ENCODE measurements at places on chromosomes 11 and 22.

DNA sequence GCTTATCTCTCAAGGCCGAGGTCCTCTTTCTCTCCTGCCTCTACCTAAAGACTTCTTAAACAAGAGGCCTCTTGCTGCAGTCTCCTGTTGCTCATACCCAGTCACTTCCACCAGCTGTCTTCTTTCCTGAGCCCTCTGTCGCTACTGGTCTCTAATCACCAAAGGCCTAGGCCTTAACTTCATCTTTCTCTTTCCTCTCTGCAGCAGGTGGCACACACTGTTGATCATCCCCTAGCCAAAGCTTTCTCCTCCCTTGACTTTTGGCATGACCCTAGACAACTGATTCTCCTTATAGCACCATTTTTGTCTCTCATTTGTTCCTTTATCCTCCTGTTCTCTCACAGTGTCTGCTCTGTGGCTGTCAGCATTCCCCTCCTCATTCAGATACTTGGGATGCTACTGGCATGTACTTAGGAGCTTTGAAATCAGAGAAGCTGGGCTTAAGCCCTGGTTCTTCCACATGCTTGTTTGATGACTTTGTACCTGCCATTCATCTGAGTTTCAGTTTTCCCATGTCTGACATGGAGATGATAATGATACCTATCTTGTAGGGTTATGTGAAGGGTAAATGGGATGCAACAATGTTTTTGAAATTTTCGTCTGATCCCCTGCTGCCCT, 22.4 kb downstream of the ENDOD1 start:
- no peak for DNase-seq

- no peak for DNase-seq
Measured at GRCh38 chr22:39216143-39216490, 28.7 kb downstream of the PDGFB start.

GRCh38 chr11:130721736-130722135, 194.5 kb downstream of the SNX19 start:
- peak; percentile 61 for DNase-seq

GRCh38 chr11:33476945-33477606, 219.9 kb downstream of the HIPK3 start:
- peak; percentile 50 for DNase-seq

DNA sequence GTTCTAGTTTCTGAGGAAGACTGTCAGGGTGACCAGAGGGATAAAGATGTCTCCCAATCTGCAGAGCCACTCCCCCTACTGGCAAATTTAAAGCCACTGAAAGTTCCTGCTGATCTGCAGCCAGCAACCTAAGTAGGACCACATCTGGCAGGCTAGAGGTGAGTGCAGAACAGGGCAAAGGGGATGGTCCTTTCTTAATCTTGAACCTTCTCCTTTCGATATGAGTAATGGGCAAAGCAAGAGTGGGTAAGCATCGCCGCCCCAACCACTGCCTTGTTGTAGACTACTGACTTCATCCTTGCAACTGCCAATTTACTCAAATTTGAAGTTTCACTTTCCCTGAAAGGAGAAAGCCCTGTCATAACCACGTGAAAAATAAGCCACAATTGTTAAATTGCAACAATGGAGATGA, 30.7 kb downstream of the SCUBE2 start:
- DNase-seq, result peak; percentile 15

- DNase-seq, result peak; percentile 76
Measured at GRCh38 chr22:24525416-24526037, 29.4 kb downstream of the GUCD1 start.

DNA sequence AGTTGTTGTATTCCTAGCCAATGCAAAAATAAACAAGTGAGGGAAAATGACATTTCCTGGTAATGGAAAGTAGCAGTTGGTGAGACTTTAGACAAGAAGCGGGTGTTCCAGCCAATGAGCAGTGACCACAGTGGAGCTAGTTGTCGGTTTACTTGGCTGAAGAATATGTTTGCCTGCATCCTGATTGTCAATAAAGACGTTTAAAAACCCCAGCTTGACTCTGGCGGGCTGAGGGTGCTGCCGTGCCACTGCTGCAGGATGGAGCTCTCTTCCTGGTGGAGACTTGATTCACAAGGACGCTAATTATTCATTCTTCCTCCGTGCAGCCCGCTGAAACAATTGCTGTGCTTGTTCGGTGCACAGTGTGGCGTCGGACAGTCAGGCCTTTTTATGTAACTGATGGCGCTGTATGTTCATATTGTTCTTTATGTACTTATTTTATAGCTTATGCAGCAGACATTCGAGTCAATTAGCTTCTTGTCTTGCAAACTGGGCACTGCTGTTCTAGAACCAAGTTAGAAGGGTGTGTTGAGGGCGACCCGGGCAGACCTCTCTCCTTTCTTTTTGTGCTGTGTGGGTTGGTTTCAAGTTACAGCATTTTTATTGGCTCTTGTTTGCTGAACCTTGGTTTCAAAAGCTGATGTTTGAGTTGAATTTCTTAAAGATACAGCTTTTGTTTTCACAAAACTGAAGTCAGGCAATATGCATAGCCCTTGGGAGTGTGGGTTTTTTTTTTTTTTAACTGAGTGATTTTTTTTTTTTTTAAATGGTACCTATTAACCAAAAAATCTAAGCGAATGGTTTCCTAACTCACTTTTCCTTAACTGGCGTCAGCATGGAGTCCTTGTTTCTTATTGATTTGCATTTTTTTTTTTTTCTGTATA, 153.9 kb downstream of the TEAD1 start:
- DNase-seq, result peak; percentile 84

- peak; percentile 98 for DNase-seq
Measured at GRCh38 chr11:12066056-12066798, 44.2 kb upstream of the MICAL2 start.

DNA sequence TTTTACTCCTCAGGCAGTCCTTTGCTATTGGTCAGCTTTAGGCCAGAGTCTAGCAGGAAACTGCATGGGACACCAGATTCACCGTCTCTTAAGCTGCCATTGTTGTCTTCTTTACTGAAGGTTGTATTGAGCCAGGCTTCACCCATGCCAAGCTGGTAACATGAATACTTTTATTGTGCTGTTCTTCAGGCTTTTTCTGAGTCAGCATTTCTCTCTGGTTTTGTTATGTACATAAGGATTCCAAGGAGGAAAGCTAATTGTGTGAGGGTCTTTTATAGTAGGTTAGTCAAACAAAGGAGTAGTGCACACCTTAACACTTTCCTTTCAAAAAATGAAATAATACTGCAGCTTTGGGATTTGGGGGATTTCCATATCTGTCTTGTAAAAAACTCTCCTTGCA, 252.8 kb downstream of the JRKL start:
- no peak for DNase-seq

DNA sequence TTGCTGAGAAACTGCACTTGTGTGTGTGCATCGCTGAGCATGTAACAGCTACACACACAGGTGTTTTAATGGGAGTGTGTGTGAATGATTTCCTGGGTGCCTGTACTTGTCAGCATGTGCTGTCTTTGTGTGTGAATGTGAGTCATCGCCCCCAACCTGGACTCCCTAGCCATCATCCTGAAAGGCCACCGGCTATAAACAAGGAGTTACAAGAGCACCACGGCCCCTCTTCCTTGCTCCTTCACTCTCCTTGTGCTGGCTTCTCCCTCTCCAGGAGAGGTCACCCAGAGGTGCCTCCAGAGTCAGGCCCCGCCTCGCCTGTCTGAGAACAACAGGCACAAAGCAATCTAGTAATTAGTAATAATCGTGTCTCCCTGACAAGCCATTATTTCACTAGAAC, 419.2 kb downstream of the BUD13 start:
- no peak for DNase-seq

DNA sequence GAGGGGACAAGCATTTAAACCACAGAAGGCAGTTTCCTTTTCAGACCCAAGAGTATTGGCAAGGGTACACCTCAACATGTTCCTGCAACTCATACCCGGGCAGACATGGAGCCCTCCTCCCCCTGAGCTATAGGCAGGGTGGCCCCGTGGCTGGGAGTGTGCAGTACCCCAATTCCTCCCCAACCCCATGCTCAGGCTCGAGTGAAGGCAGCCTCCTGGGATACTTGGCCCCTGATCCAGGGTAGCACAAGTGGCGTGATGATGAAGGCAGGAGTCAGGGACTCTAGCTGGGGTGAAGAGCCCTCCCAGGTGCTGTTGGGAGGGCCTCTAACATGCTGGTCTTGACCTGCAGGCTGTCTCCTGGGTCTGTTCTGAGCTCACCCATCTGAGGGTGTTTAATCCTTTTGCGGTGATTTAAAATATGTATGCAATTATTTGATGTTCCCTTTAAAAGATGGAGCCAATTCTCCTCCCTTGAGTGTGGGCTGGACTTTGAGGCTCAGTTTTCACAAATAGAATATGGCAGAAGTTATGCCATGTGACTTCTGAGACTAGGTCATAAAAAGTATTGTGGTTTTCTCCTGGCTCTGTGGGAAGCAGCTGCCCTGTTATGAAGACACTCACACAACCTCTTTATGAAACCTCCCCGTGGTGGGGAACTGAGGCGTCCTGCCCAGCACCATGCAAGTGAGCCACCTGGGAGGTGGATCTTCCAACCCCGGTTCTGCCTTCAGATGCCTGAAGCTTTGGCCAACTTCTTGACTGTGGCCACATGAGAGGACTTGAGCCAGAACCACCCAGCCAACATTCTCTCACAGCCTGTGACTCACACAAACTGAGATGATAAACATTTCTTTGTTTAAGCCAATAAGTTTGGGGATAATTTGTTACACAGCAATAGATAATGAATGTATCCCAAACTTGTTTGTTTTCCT, 54.7 kb upstream of the NECTIN1 start:
- DNase-seq, result no peak

- no peak for DNase-seq
Measured at GRCh38 chr11:26891501-26891900, 102.4 kb upstream of the FIBIN start.

- DNase-seq, result peak; percentile 81
Measured at GRCh38 chr11:33545931-33546330, 154.7 kb downstream of the C11orf91 start.

DNA sequence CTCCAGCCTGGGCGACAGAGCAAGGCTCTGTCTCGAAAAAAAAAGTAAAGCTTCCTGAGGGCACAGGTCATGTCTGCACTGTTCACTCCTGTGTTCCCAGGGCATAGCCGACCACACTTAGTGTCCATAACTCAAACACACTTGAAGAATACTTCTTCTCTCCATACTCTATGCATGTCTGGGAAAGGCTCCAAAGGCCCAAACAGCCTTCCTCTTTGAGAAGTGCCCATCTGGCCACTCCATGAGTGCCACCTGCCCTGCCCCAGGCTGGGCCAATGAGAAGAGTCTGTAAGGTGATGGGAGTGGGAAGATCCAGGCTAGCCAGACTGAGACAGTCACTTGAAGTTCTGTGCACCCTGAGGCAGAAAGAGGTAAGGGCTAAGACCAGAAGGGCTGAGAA, 24.7 kb downstream of the DGCR2 start:
- DNase-seq, result no peak

DNA sequence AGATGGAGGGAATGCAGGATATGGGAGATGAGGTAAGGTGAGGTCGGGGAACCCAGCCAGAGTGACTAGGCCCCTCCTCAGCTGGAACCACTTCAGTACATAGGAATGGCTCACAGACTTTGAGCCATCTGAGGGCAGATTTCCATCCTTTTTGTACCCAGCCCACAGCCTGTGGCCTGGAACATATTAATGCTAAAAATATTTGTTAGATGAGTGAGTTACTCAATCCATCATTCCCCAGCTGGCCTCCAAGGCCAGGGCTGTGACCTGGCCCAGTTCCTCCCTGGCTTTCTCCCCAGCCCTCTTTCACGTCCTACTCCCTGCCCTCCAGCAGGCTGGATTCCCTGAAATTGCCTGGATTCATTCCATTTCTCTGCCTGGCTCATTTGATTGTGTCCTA, 57.2 kb upstream of the PRDM11 start:
- peak; percentile 99 for DNase-seq

- peak; percentile 19 for DNase-seq
Measured at GRCh38 chr11:68584097-68584496, 100.2 kb upstream of the GAL start.

DNA sequence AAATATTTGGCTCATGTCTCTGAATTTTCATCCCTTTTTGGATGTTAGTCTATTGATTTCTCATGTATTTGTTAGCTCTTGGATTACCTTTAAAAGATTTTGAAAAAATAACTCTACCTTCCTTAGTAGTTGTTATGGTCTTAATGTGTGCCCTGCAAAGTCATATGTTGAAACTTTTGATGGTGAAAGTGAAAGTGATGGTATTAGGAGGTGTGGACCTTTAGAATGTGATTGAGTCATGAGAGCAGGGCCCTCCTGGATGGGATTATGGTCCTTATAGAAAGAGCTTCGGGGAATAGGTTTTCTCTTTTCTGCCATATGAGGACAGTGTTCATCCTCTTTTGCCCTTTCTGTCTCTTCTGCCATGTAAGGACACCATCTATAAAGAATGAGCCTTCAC, 33.6 kb upstream of the MPPED2 start:
- no peak for DNase-seq

GRCh38 chr22:38900677-38901076, 28.7 kb upstream of the CBX6 start:
- DNase-seq, result no peak

GRCh38 chr22:35457729-35458546, 58.0 kb downstream of the MCM5 start:
- peak; percentile 29 for DNase-seq

- DNase-seq, result no peak
Measured at GRCh38 chr11:65879617-65880016, at the start of gene CTSW. TSS of gene CTSW (plus strand) at chr11:65879837. CDS start at chr11:65879855, 18 bp downstream.

DNA sequence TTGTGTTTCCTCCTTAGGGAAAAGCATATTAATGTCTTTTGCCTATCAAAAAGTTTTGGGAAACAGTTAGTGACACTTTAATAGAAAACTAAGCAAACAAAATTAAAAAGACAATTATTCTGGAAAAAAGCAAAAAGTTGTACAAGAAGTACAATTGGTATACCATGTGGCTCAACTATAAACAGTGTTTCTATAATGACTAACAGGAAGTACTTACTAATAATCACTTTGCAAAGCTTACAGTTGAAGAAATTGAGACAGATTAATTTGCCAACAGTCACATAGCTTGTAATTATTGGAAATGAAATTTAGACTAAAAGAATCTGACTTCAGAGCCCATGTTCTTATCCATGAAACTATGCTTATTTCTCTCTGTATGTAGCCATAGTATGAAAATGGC, 24.7 kb downstream of the PPME1 start:
- DNase-seq, result peak; percentile 35

DNA sequence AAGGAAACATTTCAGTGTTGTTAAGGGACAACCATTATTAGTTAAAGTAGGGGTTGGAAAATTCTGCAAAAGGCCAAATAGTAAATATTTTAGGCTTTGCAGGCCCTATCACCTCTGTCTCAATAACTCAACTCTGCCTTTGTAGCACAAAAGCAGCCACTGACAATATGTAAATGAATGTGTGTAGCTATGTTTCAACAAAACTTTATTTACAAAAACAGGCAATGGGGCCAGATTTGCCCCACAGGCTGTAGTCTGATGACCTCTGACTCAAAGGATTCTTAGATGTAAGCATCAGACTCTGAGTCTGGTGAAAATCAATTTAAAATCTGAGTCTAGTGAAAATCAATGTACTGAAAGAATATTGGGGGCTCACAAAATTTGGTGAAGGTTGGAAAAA, 50.3 kb downstream of the PAK1 start:
- DNase-seq, result no peak

GRCh38 chr22:21762712-21763581, 27.4 kb upstream of the YPEL1 start:
- no peak for DNase-seq

GRCh38 chr11:120317689-120318480, 7.2 kb upstream of the TLCD5 start:
- DNase-seq, result no peak

- no peak for DNase-seq
Measured at GRCh38 chr11:33158596-33159275, 2.5 kb downstream of the CSTF3 start.

GRCh38 chr11:74397501-74398243, 561 bp downstream of the PGM2L1 start:
- DNase-seq, result peak; percentile 32

- no peak for DNase-seq
Measured at GRCh38 chr11:31943056-31943780, 132.1 kb upstream of the PAX6 start.

Data from EH (cell line).